ENCODE measurements at places on chromosomes 6 and 20.

DNA sequence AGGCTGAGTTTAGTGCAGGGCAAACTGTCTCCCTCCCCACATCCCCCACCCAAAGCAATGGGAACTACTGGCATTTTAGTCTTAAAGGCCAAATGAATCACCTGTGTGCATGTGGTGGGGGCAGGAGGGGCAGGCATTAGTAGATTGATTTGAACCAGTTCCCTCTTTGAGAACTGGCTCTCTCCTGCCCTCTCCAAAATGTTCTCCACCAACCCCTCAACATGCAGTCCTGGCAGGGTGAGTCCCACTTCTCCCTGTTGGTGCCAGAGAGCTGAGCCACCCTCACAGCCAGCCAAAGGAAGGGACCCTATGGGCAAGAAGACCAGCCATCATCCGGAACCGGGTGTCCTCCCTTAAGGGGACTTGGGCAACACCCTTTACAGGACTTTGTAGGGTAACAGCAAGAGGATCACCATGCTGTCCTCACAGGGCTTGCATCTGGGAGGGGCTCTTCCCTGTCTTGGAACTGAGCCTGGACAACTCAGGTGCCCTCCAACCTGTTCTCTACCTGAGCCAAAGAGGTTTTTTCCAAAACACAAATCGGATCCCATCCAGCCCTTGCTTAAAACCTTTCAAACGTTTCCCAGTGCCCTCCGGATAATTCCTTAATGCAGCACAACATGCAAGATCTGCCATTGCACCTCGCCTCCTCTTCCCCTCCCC lies 80.6 kb downstream of the MRPL14 start:
- no peak for DNase-seq

DNA sequence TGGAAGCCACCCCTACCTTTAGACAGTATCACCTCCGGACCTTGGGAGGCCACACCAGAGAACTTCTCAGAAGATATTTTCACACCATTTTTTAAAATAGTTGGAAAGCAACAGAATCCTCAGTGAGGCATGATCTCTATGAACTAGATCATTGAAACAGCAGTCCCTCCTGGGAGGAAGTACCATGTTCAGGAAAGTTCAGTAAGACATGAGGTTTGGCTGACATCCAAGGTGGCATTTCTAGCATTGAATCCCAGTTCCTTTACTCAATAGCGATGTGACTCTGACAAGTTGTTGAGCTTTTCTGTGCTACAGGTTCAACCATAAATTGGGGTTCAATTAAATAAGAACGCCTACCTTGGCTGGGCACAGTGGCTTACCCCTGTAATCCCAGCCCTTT lies 169.0 kb downstream of the TBC1D7 start:
- no peak for DNase-seq

- DNase-seq, result no peak
Measured at GRCh38 chr6:10302566-10303235, 112.2 kb downstream of the TFAP2A start.

GRCh38 chr20:3011752-3012151 lies 31.7 kb upstream of the GNRH2 start:
- DNase-seq, result no peak

DNA sequence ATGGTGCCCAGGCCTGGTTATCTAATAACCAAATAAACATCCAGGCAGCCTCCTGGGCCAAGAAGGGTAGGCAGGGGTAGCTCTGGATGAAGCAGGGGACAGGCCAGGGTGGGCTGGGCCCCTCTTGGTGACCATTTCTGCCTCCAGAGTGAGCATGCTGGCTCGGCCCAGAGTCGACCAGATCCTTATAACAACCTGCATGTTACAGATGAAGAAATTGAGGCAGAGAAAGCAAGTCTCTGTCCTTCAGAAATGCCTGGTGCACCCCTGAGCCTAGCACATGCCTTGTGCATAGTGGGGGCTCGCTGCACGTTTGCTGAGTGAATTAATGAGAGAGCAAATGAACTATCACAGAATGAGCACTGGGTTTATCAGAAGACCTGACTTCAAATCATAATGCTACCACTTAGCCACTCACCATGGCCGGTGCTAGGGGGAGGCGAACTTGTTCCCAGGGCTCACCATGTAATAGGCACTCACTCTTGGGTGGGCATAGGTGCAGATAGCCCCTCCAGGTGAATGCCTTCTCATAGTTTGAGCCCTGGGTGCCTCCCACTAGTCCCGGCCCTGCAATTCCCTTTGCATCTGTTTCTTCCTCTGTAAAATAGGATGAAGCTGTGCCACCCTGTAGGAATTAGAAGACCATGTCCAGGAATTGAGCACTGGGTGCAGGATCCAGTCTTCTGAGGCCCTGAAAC lies 3.8 kb upstream of the APCDD1L start:
- no peak for DNase-seq

GRCh38 chr20:43506238-43506637 lies 1.3 kb upstream of the L3MBTL1 start:
- no peak for DNase-seq

DNA sequence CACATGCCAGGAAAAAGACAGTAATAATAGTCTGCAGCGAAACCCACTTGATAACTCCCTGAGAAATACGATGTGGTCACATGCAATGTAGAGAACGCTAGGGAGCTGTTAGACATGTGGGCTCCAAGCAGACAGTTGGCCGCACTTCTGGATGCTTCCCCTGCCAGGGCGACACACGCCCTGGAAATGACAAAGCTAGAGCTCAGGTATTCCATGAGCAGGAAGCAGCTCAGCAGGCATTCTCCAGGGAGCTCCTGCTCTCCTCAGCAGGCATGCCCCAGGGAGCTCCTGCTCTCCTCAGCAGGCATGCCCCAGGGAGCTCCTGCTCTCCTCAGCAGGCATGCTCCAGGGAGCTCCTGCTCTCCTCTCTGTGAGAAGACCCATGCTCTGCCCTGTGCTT lies 52.4 kb upstream of the NXT1 start:
- DNase-seq, result no peak

DNA sequence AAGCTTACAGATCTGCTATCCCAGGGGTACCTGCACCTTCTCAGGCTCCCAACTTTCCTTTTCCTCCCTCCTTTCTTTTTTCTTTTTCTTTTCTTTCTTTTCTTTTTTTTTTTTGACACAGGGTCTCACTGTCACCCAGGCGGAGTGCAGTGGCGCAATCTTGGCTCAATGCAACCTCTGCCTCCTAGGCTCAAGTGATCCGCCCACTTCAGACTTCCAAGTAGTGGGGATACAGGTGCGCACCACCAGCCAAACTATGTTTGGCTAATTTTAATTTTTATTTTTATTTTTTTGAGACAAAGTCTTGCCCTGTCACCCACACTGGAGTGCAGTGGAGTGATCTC lies 36.0 kb downstream of the PIM1 start:
- no peak for DNase-seq

GRCh38 chr6:67630146-67630545 lies 1004.9 kb upstream of the ADGRB3 start:
- DNase-seq, result no peak

- DNase-seq, result no peak
Measured at GRCh38 chr6:28880894-28881780, 42.6 kb downstream of the TRIM27 start.

DNA sequence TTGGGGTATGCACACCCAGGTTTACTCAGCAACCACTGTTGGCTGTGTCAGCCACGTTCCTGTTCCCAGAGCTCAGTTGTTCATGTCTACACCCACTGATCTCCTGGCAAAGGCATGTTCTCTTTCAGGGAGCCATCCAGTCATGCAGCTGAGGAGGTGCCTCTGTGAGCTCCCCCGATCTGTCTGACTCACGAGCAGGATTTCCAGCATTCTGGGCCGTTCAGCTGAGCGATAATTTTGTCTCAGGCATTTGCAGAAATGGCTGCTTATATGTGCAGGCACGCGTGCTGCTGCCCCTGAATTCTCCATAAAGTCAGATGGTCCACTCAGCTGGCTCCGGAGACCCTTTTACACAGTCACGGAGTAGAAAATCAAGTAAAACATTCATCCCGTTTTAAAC lies 78.4 kb upstream of the IYD start:
- DNase-seq, result no peak

DNA sequence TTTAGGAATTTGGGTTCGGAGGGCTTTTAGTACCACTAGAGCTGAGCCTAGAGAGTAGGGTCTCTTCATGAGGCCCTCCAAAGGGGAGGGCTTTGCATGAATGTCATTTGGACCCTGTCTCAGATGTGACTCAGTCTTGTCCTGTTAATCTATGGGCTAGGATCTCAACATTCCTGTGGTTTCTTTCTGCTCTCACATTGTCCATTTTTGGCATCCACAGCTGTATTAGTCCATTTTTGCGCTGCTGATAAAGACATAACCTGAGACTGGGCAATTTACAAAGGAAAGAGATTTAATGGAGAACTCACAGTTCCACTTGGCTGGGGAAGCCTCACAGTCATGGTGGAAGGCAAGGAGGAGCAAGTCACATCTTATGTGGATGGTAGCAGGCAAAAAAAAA lies 61.0 kb downstream of the CRYBG1 start:
- no peak for DNase-seq

DNA sequence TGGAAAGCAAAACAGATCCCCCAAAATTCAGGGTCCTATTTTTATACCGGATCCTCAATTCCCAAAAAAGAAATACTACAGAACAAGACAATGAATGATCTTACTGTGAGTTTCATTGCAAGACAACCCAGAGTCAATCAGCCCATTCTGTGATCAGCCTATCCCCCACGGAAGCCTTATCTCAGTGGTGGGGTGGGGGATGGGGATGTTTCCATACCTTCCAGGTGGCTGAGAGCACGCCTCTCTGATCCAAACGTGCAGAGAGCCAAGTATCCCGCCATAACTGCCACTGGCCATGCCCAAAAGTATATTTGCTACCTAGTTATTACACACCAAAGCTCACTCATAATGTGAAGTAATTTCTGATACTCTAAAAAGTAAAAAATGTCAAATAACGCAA lies 15.1 kb downstream of the WFDC2 start:
- no peak for DNase-seq

DNA sequence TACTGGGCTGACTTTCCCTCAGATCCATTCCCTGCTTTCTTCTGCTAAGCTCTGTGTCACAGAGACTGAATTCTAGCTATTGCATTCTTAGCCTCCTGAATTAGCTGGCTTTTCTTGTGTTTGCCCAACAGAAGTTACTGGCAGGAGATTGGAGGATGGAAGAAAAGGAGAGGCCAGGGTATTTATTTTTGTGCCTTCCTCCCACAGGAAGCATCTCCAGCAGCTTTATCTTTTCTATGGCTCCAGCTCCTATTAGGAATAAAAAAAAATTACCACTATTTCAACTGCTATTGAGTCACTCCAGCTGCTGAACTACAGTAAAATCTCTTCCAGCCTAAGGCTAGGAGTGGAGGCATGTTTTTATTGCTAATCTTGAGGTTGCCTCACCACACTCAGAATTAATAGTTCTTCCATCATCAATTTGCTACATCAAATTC lies 492.4 kb downstream of the RFPL4B start:
- DNase-seq, result no peak

GRCh38 chr6:42032366-42032765 lies 18.0 kb upstream of the TAF8 start:
- DNase-seq, result no peak
